ENCODE measurements at places on chromosomes 2 and 18.

GRCh38 chr2:137179542-137179941 is 414.2 kb downstream of the THSD7B start:
- DNase-seq, result no peak

GRCh38 chr2:171702781-171703556 is 15.7 kb downstream of the DYNC1I2 start:
- no peak for DNase-seq

GRCh38 chr2:241882091-241882625 is 12.6 kb downstream of the RTP5 start:
- no peak for DNase-seq

DNA sequence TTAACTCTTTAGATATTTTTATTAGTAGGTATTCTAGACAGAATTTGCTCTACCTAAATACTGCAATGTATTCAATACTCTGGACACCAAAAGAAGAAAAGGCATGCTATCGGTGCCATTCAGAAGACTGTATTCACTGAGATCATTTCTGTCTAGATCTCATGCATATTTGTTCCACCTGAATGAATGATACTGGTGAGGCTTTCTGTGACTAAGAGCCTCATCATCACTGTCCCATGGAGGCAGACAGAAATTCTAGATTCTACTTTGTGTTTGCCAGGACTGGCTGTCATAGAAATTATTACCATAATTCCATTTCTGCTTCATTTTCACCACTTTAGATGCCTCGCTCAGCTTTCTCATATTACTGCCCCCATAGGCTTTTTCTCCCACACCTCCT is 340.7 kb downstream of the MBD2 start:
- DNase-seq, result no peak

DNA sequence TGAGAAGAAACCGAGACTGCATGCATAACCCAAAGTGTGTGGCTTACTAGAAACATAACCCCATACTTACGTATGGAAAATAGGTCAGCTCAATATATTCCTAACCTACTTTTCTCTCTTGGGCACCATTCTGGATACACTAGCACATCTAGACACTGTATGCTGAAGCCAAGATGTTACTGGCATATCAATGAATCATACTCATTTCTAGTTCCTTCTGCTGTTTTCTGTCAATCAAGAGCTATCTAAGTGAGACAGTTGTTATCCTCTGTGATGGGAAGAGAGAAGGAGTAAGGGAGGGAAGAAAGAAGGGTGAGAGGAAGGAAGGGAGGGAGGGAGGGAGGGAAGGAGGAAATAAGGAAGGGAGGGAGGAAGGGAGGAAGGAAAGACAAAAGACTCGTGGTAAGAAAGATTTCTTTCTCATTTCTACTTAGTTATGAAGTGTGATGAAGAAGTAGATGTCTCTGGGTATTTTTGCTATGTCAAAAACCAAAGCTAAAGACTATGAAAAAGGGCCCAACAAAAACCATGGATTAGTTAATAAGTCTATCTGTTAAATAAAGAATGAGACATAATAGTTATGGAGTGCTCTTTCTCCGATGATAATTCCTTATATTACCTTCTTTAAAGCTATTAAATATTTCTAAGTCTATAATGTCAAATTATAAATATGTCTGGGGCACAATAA is 248.4 kb downstream of the ZNF521 start:
- no peak for DNase-seq

Measured in stimulated activated CD4-positive, alpha-beta T cell treated with anti-CD3 and anti-CD28 coated beads, TNF-alpha, amount 100 ng/mL, for 1 hour (primary cell).